ENCODE measurements at places on chromosomes 12 and 14. TPM values are rescaled to one million over a fixed set of nuclear protein-coding genes. Genes with fewer than 3 reads are reported as not detected.

DNA sequence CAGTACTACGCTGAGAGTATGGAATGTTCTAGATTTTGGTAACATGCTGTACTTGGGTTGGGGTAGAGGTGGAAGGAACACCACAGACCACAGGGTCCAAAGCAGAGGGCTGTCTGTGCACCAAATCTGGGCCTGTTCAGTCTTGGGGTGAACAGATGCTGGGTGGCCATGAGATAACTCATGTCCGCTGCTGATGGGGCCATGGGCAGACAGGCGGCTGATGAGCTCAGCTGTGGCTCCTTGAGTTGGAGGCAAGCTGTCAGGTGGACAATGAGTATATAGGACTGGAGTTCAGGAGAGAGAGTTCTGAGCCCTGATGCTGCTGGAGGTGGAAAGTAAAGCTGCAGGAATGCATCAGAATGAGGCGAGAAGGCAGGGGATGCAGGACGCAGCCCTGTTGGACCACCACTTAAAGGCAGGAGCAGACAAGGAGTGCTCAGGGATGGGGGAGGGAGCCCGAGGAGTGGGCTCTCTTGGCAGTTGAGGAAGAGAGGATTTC lies 6.2 kb downstream of the SMIM41 start:
- DNase-seq: no peak

DNA sequence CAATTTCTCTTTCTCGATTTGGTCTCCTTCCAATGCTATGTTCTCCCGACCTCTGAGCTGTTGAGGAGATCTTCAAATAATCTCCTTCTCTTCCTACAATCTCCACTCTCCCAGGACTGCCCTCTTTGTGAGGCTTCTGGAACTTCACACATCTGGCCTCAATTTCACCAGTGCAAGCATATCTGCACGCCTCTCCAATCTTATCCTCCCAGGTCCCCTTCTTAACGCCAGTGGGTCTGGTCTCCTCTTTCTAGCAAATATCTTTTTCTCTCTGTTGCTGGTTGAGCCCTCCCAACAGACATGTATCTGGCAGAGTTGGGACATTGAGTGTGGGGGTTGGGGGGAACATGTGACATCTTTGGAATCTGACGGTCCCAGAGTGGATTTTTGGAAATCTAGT lies 17.9 kb downstream of the RTL1 start:
- DNase-seq: no peak

MYO1A gene
- 0.36 TPM for total RNA-seq

DNA sequence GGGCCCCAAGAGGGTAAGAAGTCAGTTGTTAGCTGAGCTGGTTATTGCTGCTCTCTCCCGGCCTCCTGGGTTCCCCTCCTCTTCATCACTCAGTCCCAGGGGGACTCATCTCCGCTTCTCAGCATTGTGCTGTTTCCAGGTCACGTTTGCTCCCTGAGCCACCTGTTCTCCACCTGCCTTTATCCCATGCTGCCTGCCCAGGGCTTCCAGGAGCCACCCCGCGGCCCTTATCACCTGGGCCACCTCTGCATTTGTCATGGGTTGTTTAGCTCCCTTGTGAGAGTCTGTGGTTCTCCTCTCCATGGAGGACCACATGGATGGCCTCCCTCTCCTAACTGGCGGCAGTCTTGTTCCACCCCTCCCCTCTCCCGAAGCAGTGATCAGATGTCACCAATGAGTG lies 36.0 kb downstream of the SYNDIG1L start:
- DNase-seq: no peak

DNA sequence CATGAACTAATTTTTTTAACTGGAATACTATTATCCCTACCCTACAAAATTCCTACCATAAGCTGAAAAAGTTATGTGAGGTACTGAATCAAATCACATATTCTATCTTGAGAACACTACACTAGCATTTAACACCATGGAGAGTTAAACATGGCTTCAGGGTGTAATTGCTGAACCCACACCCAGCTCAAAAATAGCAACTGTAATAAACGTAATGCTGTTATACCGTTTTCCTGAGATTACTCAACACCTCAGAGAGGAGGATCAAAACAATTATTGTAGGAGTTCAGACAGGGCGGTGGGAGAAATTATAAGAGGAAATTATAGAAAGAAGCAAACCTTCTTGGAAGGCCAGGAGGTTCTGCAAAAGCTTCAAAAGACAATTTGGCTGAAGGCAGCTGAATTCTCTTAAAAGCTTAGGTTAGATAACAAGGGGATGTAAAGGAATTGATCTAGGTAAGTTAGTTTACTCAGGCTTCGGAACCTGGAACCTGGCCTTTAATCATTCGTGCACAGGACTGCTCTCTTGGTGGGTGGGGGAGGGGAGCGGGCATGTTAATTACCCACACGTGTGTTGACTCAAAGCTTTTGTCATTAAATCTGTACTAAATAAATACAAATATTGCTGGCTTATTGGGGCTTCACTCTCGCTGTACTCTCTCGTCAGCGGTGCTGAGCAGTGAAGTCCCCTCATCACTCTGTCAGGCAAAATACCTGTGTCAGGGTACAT lies 12.1 kb upstream of the IPO8 start:
- no peak for DNase-seq

DNA sequence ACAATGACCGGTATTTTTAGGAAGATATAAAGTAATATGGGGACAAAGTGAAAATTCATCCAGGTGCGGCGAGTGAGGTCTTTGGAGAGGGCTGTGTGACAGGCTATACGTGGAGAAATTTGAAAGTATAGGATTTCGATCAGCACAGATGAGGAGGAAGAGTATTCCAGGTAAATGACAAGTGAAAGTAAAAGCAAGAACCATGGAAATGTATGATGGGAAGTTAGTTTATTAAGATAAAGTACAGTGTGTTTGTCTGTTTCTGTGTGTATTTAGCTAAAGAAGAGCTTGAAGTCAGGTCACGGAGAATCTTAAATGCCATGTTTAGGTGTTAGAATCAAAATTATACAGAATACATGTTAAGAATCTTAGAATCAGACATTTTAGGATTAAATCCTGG lies 239.0 kb downstream of the CPNE8 start:
- DNase-seq: no peak

DNA sequence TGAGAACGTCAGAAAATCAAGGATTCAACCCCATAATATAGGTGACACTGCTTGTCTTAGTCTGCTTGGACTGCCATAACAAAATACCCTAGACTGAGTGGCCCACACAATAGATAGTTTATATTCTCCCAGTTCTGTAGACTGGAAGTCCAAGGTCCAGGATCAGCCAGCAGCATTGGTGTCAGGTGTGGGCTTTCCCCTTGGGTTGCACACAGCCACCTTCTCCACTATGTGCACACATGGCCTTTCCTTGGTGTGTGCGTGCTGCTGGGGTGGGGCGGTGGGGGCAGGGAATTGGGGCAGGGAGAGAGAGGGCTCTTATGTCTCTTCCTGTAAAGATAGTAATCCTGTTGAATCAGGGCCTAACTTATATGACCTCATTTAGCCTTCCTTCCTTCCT lies 106.4 kb downstream of the SLC25A47 start:
- DNase-seq: no peak

DNA sequence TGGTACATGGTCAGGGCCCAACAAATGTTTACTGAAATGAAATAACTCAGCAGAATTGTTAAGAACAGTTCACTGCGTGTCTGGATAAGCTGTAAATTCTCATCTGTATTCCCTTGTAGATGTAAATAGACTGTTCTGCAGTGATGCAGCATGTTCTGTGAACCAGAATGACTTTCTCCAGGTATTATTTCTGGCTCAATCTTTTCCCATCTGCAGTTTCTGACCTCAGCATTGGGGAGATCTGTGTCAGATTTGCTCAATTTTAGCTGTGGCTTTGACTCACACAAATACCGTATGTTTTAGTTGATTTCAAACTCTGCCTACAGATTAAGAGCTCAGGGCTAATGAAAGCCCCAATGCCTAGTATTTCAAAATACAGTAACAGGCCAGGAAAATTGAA lies 49.2 kb upstream of the DICER1 start:
- no peak for DNase-seq

- no peak for DNase-seq
These were observed 36.5 kb downstream of the ACADS start for GRCh38 chr12:120762086-120762485.

GRCh38 chr12:4036671-4037271 lies 163.6 kb upstream of the PARP11 start:
- DNase-seq: no peak

GRCh38 chr12:56387152-56387736 lies 24.6 kb upstream of the APOF start:
- DNase-seq: no peak

NAV3 gene
- 132 TPM for total RNA-seq

DNA sequence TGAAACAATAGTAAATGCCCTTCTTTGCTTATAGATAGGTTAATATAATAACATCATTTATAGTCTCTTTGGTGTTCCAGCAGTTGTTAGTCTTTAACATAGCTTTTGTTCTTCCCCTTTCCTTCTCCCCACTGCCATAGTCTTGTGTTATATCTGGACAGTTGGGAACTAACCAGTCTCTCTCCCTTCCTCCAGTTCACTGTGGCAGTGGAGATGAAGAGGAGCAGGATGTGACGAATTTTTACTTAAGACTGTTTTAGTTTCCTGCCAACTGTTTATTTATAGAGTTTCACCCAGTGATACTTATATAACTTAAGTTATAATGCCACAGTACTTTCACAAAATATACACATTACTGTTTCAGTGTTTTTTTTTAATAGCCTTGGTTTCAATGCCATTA lies 277.4 kb downstream of the PDZRN4 start:
- DNase-seq: no peak

COCH gene
- 25.3 TPM for total RNA-seq

GRCh38 chr14:85165094-85165493 lies 364.9 kb upstream of the FLRT2 start:
- DNase-seq: no peak
